ENCODE measurements at places on chromosomes 11 and 22.

DNA sequence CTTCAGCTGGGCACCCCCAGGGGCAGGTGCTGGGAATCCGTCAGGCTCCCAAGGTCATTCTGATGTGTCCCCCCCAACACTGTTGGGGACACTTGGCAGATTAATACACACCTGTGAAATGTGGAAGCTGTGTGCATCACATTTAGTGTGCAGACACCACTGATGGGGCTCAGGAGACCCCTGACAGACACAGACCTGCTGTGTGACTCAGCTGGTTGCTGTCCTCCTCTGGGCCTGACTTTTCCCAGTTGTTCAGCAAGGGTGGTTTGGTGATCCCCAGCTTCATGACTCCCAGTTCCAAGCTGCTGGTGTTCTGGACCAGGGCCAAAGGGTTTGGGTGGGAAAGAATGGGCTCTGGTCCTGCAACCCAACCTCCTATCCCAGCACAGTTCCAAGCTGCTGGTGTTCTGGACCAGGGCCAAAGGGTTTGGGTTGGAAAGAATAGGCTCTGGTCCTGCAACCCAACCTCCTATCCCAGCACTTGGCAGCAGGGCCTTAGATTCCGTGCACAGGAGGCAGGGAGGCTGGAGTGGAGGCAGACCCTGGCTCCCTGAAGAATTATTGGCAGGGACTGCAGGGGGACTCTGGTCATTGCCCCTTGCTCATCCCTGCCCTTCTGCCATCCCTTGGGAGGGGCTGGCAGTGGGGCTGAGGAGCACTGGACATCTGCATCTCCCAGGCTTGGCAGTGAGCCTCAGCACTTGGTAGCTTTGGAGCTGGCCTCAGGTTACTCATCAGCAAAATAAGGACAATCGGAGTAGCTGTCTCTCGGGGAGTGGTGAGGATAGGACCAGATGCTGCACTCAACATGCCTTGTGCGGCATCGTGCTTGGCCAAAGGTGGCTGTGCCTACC is 8.4 kb upstream of the OMP start:
- DNase-seq, result no peak

DNA sequence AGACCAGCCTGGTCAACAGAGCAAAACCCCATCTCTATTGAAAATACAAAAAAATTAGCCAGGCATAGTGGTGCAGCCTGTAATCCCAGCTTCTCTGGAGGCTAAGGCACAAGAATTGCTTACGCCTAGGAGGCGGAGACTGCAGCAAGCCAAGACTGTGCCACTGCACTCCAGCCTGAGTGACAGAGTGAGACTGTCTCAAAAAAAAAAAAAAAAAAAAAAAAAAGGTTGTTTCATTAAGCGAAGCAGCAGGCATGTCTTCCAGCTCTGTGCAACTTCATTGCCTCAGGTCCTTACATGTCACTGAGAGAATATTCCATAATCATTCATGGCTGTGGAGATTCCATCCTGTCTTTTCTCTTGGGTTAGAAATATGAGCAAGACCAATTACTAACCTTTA is 16.9 kb downstream of the GAB2 start:
- DNase-seq, result no peak

- DNase-seq, result no peak
These were observed 1.5 kb upstream of the SYT9 start for GRCh38 chr11:7250166-7250565.

- no peak for DNase-seq
These were observed 15.9 kb downstream of the MYBPC3 start for GRCh38 chr11:47336595-47336994.

DNA sequence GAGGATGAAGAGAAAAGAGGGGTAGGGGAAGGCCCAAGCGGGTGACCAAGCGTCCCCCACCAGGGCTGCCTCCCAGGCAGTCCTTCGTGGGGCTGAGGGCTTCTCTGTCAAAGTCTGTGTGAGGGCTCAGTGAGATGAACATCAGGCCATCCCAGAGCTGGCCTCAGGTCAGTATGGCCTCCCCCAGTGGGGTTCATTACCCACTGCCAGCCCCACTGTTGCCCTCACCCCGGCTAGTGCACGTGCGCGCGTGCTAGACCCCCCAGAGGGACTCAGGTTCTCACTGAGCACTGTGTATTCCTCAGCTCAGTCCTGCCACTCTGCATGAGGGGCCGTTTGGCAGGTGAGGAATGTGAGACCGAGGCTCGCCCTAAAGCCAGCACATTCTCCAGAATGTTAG is 3.3 kb downstream of the KDELR3 start:
- no peak for DNase-seq
